ENCODE measurements at places on chromosomes 12 and 14.

- DNase-seq: no peak
Observed at GRCh38 chr12:113758165-113758924, 207.8 kb downstream of the RBM19 start.

- no peak for DNase-seq
Observed at GRCh38 chr12:646442-647384, 16.5 kb downstream of the NINJ2 start.

GRCh38 chr14:23542261-23542660 lies 9.3 kb downstream of the ZFHX2 start:
- no peak for DNase-seq

GRCh38 chr12:69648476-69648875 lies 37.8 kb upstream of the LRRC10 start:
- DNase-seq: no peak

DNA sequence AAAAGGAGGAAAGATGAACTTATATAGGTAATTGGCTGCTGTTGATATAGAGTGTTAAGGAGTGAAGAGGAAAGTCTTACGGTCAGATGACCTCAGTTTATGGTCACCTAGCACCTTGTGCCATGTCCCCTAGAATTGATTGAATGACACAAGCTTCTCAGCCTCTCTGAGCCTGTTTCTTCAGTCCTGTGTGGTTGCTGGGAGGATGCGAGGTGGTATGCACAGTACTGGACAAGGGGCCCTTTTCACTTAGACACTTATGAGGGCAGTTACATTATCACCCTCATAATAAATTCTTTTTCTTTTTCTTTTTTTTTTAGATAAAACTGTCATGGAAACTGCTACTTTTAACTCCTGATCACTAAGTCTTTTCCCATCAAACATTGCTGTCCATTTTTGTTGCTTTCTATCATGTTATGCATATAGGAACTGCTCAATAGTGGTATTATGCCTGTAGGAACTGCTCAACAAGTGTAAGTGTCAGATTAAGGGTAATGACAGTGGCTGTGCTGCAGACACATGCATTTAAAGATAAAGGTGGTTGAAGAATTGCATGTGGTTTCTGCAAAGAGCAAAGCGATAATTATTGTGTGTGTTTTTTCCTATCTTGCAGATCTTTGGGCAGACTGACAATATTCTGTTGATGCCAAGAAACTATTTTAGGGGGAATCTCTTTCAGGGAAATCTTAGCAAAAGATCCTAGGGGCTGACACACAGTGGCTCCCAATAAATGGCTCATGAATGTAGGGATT lies 11.6 kb downstream of the ANO6 start:
- DNase-seq: no peak

DNA sequence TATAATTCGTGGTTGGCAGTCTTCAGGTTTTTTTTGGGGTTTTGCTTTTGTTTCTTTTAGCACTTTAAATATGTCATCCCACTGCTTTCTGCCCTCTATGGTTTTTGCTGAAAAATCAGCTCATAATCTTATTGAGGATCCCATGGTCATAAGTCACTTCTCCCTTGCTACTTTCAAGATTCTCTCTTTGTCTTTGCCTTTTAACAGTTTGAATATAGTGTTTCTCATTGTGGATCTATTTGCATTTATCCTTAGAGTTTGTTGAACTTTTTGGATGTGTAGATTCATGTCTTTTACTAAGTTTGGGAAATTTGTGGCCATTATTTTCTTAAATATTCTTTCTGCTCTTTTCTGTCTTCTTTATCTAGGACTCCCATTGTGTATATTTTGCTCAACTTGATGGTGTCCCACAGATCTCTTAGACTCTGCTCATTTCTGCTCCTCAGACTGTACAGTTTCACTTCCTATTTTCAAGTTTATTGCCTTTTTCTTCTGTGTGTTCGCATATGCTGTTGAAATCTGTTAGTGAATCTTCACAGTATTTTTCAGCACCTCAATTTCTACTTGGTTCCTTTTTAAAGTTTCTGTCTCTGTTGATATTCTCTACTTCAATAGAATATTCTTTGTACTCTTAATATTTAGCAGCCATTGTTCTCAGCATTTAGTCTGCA lies 70.8 kb downstream of the WNK1 start:
- no peak for DNase-seq

DNA sequence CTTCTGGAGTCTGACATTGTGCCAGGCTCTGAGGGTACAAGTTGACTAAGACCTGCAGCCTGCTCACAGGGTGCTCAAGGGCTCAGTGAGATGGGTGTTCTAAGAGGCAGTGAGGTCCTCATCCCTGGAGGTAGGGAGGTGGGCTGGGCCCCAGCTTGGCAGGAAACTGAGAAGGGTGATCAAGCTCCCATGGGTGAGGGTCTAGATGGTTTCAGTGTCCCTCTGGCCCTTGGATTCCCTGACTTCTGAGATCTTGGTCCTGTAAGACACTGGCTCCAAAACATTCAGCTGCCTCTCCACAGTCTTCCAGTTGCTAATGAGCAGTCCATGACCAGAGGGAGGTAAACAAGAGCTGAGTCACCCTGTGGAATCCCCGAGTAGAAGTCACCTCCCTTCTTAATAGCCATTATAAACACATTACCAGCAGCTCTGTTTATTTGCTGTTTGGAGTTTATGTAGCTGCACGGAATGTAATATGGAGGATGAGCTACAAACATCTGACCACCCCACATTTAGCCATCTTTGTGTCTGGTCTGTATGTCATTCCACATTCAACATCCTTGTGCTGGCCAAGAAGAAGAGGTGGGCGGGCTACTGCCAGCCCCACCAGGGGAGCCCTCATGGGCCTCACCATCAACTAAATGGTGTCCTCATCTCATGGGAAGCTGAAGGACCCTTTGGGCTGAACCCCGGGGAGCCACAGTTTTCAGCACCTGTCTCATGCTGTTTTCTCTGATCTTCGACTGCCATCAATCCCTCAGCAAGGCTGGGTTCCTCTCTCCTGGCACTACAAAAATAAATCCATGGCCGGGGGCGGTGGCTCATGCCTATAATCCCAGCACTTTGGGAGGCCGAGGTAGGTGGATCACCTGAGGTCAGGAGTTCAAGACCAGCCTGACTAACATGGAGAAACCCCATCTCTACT lies 37.2 kb upstream of the BDKRB2 start:
- no peak for DNase-seq

- DNase-seq: no peak
Observed at GRCh38 chr14:36068777-36069534, 107.6 kb downstream of the PTCSC3 start.

DNA sequence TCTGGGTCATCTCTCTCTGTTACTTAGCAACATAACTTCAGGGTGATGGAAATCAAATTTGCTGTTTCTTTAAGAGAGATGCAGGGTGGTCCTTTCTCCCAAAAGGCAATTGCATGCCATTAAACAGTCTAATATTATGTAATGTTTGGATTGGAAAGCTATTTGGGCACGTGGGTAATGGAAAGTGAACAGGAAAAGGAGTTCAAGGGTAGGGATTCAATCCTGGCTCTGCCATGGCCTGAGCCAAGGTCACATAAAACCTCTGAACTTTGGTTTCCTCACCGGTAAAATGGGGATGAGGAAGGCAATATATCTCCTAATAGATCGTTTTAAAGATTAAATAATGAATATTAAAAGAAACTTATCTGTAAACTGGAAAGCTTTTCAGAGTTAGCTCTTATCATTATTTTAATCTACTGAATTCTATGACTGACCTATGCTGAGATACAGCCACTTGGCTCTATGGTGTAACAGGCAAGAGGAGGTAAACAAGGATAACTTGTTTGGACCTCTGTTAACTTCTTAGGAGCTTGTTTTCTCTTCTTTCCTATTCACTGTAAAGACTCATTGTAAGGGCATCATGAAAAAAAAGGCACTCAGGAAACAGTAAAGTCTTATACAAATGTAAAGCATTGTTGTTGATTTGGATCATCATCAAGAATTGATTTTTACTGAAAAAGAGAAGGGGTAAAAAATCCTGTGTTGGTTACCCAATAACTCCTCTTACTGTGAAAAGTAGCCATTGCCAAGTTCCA lies 55.7 kb upstream of the OVCH1 start:
- no peak for DNase-seq

- DNase-seq: no peak
Observed at GRCh38 chr14:91394105-91395081, 23.2 kb downstream of the CCDC88C start.

GRCh38 chr14:85530626-85531025 lies 682 bp downstream of the FLRT2 start:
- no peak for DNase-seq

- DNase-seq: no peak
Observed at GRCh38 chr14:55274146-55274545, 2.9 kb downstream of the FBXO34 start.

All from T-helper 9 cell (primary cell).